ENCODE measurements at places on chromosomes 12 and 14.

GRCh38 chr14:33120341-33120740, 181.7 kb downstream of the NPAS3 start:
- no peak for DNase-seq

DNA sequence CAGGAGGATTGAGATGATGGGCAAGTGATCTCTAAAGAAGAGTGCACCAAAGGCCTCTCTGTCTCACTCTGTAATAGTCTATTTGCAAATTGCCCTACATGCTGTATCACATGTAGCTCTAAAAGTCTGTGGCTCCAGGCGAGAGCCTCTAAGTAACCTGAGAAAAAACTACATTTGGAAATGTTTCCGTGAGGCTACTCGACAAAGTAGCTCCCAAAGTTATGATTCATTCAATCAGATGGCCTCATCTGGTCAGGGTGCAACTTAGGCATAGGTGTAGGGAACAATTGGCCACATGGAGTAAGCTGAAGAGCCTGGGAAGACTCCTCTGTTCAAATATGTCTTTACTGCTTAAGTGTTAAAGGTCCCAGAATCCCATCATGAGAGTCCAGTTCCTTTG, 155.4 kb upstream of the PLEKHG7 start:
- DNase-seq: no peak

GRCh38 chr12:122726080-122726558, 4.5 kb downstream of the HCAR1 start:
- DNase-seq: peak; percentile 59

- DNase-seq: no peak
Measured at GRCh38 chr14:42353315-42353714, 746.6 kb downstream of the LRFN5 start.

GRCh38 chr12:104535369-104535768, 78.6 kb downstream of the CHST11 start:
- peak; percentile 36 for DNase-seq

DNA sequence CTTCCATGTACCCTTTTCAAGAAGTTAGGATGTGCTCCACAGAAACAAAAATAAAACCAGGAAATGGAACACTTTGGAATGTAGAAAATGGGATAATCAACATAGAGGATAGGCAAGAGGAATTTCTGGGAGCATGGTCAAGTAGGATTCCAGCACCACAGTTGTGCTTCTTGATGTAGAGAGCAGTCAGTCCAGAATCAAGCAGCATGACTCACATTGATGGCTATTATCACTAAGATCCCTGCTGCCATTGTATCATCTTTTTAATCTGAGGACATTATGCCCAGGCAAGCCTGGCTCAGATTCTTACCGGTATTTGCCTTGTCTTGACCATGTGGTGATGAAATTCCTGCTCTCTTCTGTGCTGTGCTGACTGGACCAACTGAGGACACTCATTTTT, 5.7 kb downstream of the ETFRF1 start:
- DNase-seq: peak; percentile 27

- no peak for DNase-seq
Measured at GRCh38 chr14:96121660-96122395, 82.7 kb downstream of the C14orf132 start.

- no peak for DNase-seq
Measured at GRCh38 chr12:16789204-16789790, 183.3 kb upstream of the LMO3 start.

GRCh38 chr14:94295360-94296180, 2.5 kb upstream of the SERPINA10 start:
- DNase-seq: no peak

DNA sequence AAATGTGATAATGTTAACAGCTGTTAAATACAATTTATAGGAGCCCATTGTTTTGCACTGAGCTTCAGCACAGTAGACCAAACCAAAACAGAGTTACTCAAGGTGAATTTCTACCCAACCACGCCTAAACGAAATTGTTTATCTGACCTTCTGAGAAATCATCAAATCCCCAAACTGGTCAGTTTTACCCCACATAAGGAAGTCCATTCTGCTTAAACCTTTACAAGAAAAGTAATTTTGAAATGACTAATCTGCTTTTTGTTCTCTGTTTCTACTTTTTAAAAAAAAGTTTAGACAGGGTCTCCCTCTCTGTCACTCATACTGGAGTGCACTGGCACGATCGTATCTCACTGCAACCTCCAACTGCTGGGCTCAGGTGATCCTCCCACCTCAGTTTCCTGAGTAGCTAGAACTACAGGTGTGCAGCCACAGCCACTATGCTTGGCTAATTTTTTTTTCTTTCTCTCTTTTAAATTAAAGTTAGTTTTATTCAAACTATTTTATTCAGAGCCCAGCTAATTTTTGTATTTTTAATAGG, 1.4 kb upstream of the RNF10 start:
- DNase-seq: no peak

- DNase-seq: no peak
Measured at GRCh38 chr14:76776428-76777251, 15.4 kb downstream of the VASH1 start.

- DNase-seq: no peak
Measured at GRCh38 chr12:46368684-46369083, 3.9 kb downstream of the SLC38A2 start.

DNA sequence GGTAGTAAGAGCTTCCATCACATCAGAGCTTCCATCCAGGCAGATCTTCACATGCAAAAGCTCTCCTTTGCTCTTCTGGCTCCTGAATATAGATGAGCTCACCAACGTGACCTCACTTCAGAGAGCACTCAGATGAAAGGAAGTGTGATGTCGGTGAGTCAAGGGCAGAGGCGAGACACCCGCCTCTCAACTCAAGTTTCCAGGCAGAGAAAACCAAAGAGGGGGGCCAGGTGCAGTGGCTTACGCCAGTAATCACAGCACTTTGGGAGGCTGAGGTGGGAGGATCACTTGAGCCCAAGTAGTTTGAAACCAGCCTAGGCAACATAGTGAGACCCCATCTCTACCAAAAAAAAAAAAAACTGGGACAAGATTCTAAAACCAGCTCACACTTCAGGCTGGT, 126.9 kb downstream of the DUSP6 start:
- peak; percentile 43 for DNase-seq

DNA sequence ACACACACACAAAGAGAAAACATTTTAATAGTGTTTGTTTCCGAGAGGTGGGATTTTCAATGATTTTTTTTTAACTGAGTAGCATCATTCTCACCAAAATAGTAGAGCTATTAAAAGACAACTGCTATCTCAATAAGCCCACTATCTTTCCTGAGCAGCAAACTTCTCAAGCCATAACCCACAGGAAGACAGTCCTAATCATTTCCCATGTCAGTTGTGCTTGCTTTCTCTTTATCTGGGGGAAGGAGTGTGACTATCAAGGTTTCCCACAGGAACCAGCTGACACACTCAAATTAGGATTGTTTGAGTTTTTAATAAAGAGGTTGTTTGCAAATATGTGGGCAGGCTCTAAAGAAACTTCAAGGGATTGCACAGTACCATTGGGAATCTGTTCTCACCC, 4.9 kb upstream of the MAX start:
- DNase-seq: no peak

DNA sequence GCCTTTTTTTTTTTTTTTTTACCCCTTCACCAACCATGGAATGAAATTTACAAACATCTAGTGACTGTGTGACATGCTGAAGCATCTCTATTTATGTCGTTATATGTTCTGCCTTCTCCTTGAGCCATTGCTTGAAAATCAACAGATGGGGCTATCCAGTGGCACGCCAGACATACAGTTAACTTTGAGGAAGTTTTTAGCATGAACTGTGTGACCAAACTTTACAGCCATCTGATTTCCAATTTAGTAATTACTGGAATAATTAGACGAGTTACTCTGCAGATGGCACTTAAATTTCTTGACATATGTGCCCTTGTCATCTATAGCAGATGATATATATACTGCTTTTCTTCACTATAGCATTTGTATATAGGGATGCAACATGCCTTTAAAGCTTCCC, 192.1 kb downstream of the SNAPC1 start:
- no peak for DNase-seq

- no peak for DNase-seq
Measured at GRCh38 chr12:92414170-92415070, 268.8 kb upstream of the BTG1 start.

DNA sequence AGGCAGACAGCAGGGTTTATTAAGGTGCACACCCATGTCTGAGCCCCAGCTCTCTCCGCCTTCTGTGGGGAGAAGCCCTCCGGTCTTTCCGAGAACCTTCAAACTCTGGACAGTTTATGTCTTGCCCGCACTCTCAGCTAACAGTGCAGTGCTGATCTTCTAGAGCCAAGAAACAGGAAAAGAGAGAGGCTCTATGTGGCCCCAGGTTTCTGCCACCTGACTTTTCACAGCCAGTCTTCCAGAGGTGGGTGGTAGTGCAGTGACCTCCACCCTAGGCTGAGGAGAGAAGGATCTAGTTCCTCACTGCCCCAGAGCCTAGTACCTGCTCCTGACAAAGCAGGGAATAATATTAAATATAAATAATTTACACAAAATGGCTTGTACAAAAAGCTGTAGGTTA, 4.0 kb upstream of the SLC22A17 start:
- no peak for DNase-seq

DNA sequence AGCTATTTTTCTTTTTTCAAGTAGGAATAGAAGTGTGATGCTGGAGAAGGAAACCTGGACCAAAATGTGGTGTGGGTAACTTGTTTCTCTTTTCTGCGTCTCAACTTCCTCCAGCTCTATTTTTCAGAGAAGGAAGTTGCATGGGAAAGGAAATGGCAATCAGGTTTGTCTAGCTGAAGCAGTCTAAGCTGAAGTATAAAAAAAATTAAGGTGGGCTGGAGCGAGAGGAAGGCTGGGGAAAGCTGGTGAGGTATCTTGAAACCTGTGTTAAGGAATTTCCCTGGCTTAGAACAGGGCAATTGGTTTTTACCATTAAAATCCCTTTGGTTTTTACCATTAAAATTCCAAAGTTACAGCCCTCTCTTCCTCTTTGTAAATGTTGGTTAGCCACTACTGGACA, 34.2 kb upstream of the NINJ2 start:
- no peak for DNase-seq

DNA sequence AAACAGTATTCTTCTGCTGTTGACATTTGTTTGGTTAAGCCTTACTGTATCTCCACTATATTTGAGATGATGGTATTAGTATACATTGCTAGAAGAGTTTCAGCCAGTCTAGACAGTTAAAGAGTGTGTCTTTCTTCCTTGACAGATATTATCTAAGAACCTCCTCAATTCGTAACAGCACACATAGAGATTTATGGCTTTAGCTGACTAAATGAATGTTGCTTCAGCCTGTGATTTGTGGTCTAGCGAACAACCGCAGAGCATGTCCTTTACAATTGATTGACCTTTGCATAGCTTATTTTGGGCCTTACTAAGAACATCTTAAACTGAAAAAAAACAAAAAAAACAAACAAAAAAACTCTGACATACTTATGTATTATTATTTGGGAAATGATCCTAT, 122.2 kb downstream of the DAAM1 start:
- no peak for DNase-seq

DNA sequence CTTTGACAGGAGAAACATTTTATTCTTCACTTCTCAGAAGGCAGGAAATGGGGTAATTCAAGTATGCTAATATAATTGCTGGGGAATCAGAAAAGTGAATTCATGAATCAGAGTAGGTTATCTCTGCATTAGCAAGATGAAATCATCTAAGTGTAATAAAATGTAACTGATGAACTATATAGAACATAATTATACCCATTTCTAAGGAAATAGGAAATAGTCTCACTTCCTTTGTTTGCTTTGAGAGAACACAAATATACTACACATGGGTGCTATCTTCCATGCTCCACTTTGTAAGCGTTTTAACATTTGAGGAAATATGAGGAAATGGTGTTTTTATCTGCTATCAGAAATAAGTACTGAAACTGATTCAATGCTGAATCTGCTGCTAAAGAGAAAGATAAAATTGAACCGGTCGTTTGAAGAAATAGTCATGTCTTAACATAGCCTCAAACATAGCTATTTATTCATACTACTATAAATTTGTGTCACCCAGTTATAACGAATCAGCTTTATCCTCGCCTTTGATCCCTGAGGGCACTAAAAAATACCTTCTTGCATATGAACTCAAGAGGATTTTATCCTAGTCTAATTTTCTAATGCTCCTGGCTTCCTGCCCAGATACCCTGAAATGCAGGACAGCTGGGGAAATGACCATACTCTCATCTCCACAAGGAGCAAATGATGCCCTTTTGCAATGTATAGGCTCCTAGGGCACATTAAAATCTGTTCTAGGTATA, 696.0 kb downstream of the C12orf50 start:
- no peak for DNase-seq

DNA sequence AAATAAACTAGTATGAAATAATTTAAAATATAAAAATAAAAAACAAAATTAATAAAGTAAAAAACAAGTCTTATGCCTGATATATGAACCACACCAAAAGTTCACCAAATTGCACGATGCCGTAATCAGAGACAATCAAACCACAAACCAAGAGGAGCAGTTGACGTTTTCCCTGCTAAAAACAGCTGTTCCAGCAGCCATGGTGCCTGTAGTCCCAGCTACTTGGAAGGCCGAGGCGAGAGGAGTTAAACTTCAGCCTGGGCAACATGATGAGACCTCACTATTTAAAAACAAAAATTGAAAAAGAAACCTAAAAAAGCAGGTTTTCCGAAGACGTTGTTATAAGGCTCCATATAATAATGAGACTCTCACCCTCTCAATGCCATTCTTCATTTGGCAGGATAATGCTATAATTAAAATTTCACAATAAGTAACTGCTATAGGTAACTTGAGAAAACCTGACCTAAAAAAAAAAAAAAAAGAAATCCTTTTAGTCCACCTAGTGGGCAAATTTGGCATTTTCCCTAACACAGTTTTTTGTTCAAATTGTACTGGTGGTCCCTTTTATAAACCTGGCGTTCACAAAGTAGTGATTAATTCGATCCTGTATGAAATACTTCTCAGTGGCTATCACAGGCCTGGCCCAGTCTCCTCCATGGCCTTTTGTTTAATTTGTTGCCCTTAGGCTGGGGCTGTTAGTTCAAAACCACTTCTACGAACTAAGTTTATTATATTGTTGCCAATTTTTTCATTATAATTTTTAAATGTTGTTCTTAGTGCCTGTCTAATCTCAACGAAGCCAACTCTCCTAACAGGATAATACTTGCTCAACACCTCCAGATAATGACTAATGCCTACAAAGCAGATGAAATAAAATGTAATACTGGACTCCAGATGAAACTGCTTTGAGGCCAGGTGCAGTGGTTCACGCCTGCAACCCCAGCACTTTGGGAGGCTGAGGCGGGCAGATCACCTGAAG, 62.1 kb downstream of the TNFAIP2 start:
- peak; percentile 42 for DNase-seq

DNA sequence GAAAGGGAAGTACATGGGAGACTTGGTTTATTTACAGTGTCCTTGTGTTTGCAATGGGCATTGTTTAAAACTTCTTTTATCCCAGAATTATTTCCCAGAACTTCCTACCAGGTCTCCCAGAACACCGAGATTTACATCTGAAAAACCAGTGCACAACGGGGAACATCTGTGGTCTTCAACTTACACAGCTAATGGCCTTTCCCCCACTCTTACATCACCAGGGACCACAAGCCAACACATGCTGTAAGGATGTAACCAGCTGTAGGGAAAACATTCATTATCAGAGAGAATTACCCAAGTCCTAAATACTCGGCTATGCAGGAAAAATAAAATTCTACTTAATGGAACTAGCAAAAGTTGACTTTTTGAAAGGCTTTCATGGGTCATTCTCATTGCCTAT, 267.6 kb downstream of the DUSP6 start:
- no peak for DNase-seq

GRCh38 chr12:102571889-102572288, 91.5 kb upstream of the IGF1 start:
- DNase-seq: no peak

GRCh38 chr14:94673781-94674231, 61.6 kb downstream of the SERPINA3 start:
- no peak for DNase-seq

- no peak for DNase-seq
Measured at GRCh38 chr14:106317593-106317992, 791.2 kb downstream of the TMEM121 start.
